ENCODE measurements at places on chromosomes 5 and 9. TPM values are rescaled to one million over a fixed set of nuclear protein-coding genes. Genes with fewer than 3 reads are reported as not detected.

The PCDHGB2 gene
- 1.6 TPM for total RNA-seq

The CDC26 gene
- total RNA-seq = 25.6 TPM

The DMRT3 gene
- total RNA-seq = not detected

The PCDHGA5 gene
- 1.5 TPM for total RNA-seq

The GRIN3A gene
- total RNA-seq = 0.85 TPM

The HARS2 gene
- total RNA-seq = 38.9 TPM

The FBXL17 gene
- total RNA-seq = 30.9 TPM

The FBXL7 gene
- total RNA-seq = 1.6 TPM

The EXOSC2 gene
- 13.2 TPM for total RNA-seq

The FAM78A gene
- 2.7 TPM for total RNA-seq

The DAPK1 gene
- total RNA-seq = 10.4 TPM

The KCTD16 gene
- 0.11 TPM for total RNA-seq

The TRIM52 gene
- total RNA-seq = 13.1 TPM

The HTR4 gene
- 12.2 TPM for total RNA-seq

The MAPKAP1 gene
- total RNA-seq = 56.5 TPM

The GARNL3 gene
- 6.0 TPM for total RNA-seq

The PCDHGB5 gene
- 4.0 TPM for total RNA-seq

The OR13D1 gene
- not detected for total RNA-seq

The KCNN2 gene
- 0.49 TPM for total RNA-seq

The GEMIN5 gene
- total RNA-seq = 6.7 TPM

The MCIDAS gene
- 0.55 TPM for total RNA-seq

The SLC34A1 gene
- not detected for total RNA-seq

The PCDHGB6 gene
- total RNA-seq = 1.9 TPM

The HBEGF gene
- 11.9 TPM for total RNA-seq

Data from left colon (tissue), 2 donors.